ENCODE measurements at places on chromosomes 5 and 9.
A peak's percentile ranks its signal among the peaks of the same experiment; 100 is the strongest.

DNA sequence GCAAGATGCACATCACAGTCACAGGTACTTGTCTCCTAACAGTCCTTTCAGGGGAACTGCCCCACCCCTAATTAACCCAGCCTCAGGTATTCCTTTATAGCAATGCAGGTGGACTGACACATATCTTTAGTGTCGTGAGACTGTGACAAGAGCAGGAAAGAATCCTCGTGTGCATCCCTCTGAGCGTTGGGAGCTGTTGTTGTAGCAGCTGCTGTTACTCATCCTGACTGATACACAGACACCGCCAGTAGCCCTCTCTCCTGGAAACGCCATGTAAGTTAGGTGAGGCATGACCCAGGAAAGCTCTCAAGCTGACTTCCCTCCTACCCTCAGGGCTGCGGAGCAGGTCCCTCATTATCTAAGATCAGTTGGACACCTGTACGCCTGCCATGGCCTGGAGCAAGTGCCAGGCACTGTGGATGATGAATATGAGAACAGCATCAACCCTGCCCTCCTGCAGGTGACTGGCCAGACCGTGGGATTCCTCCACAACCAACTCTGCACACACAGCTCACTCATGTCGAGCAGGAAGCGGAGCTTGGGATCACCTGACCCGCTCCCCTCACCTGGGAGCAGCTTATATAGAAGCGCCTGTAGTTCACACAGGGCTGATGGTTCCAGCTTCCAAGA, 10.2 kb upstream of the LCN15 start:
- DNase-seq = no peak

DNA sequence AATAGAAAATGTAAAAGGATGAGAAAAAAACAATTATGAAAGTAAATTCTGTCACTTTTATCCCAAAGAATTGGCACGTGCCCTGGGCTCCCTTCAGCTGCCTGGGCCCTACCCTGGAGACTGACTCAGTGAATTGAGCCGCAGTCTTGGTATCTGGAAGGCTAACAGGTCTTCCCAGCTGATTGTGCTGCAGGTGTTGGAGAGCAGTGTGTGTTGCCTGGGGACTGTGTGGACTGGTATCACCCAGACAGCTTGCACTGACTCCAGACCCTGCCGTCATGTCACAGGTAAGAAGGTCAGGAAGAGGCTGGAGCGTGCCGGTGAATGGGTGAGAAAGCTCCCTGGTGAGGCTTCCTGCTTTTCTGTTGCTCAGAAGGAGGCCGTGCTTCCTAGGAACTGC, 83.3 kb downstream of the AOPEP start:
- DNase-seq = no peak

DNA sequence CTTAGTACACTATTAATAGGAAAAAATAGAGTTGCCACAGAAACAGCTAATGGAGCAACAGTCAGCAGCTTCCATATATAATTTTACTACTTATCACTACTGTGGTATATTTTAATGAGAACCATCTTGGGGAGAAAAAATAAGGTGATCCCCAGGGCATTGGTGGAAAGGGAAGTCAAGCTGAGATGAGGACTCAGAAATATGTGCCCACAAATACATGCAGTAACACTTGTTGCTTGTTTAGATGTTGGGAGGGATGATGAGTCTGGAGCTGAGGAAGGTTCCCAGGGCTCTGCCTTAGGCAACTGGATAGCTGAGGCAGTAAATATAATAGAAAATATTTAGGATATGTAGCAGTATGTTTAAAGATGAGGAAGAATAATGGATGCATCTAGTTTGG, 280.1 kb upstream of the PDE4D start:
- DNase-seq = no peak

- no peak for DNase-seq
Observed at GRCh38 chr9:128160603-128160987, 530 bp downstream of the BBLN start.

GRCh38 chr5:54450542-54450941, 5.0 kb upstream of the HSPB3 start:
- DNase-seq = no peak

DNA sequence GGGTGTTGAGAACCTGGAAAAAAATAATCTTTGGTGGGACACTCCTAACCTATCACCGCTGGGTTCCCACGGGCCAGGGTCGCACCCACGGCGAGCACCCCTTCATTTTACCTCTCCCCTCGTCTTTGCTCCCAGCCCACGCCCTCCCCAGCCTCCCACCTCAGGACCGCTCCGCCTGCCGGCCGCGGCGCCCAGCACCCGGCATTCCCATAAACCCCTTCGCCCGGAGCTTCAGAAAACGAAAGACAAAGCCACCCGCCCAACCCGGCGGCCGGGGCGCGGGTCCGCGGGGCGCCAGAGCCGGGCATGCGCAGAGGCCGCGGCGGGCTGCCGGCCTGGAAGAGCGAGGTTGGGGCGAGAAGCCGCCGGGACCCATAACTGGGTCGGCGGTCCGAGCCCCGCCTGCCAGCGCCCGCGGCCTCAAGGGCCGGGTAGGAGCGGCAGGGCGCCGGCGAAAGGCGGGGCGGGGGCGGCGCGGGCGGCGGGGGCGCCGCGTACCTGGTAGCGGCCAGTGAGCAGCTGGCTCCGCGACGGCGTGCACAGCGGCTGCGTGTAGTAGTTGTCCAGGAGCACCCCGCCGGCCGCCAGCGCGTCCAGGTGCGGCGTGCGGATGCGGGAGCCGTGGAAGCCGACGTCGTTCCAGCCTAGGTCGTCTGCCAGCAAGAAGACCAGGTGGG, 533 bp downstream of the ARSB start:
- peak; percentile 86 for DNase-seq

DNA sequence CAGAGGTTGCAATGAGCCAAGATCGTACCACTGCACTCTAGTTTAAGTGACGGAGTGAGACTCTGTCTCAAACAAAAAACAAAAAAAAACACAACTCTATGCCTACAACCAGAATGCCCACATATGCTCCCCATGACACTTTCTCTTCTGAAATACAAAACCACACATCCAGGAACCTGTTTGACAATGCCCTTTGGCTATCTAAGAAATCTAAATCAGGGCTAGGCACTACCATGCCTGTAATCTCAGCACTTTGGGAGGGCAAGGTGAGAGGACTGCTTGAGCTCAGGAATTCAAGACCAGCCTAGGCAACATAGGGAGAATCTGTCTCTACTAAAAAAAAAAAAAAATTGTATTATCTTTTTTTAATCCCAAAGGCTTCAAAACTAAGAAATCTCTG, 10.6 kb downstream of the AFF4 start:
- no peak for DNase-seq

- DNase-seq = no peak
Observed at GRCh38 chr5:41815663-41816229, 54.5 kb downstream of the OXCT1 start.

DNA sequence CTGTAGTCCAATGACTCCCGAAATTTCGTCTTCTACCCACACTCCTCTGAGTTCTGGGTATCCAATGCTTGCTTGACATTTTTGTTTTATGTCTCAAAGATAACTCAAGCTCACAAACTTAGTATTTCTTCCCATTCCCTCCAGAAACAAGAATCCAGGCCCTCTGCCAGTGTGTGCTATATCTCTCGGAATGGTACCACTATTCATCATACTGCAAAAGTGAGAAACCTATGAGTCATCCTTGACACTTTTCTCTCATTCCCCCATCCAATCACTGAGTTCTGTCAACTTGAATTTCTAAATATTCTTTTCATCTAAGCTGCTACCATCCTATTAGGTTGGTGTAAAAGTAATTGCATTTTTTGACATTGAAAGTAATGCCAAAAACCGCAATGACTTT, 9.8 kb downstream of the SLC12A2 start:
- no peak for DNase-seq

GRCh38 chr9:130924448-130924788, 14.6 kb downstream of the FIBCD1 start:
- no peak for DNase-seq

GRCh38 chr5:142821034-142821732, 51.0 kb downstream of the ARHGAP26 start:
- no peak for DNase-seq

- no peak for DNase-seq
Observed at GRCh38 chr5:139243425-139243970, 45.3 kb upstream of the SIL1 start.

- no peak for DNase-seq
Observed at GRCh38 chr9:5586391-5586802, 42.5 kb upstream of the RIC1 start.

DNA sequence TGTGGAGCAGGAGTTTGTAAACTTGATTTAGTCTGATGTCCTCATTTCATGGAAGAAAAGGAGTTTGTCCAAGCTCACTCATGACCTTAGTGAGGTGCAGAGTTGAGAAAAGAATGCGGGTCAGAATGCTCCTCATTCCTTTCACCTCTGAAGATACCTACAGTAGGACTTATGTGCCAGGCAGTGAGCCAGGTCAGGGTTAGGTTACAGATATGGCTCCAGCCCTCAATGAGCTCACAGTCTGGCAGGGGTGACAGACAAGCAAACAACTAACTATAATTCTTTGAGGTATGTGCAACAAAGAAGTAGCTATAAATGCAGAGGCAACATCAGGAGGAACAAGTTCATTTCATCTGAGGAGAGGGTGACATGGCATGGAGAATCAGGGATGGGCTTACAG, 102.5 kb downstream of the SPATA31D1 start:
- no peak for DNase-seq

DNA sequence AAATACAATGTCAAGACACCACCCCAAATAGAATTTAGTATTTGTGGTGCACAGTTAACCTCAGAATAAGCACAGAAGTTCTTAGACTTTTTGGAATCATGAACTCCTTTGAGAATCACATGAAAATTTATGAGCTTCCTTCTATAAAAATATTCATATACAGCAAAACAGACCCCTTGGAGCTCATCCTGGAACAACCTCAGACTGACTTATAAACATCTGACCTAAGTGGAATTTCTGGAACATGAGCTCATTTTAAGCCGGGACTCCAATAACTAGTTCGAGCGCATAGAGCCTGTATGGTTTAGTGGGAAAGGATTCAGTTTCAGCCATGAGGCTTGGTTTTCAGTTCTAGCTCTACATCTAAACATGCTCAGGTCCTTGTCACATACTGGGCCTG, 192.3 kb downstream of the DEPDC1B start:
- no peak for DNase-seq

DNA sequence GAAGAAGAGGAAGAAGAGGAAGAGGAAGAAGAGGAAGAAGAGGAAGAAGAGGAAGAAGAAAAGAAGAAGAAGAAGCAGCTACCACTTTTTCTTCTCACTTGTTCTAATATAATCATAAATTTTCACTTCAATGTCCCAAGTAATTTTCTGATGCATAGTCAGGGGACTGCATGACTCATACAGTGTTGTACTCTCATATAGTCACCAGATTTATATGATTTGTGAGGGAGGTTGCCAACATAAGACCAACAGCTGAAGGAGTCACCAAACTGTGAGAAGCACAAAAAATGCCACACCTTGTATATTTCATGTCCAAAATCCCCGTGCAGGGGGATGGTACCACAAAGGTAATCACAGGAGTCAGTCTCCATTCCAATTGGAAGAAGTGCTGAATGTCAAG, 32.7 kb upstream of the DMRTA1 start:
- DNase-seq = no peak

DNA sequence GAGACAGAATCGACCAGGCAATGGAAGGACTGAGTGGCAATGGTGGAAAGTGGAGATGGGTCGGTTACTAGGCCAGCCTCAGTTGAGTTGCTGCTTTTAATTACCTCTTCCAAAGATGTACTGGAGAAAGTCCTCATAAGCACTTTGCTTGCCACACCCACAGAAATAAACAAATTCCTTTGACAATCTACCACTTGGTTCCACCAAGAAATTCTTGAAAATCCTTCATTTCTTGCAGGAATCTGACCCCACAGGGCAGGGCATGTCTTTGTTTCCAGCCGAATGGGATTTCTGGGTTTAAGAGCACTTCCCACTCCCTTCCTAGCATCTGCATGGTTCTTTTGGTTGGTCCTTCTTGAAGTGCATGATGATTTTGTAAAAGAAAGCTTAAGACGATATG, 54.5 kb downstream of the ADAMTS12 start:
- no peak for DNase-seq

DNA sequence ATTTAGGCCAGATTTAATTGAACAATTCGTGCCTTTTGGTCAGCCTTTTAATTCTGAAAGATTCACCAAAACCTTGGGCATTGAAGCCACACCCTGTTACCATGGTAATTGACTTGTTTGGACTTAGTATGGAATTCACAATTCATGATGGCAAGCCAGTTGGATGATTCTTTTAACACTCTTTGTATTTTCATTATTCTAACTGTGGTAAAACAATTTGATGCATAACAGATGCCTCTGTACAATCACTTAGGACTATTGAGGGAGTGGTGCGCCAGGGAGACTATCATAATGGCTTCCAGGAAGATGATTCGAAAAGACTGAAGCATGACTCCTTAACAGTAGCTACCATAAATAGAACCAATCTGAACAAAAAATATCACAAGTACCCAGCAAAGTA, 381.1 kb upstream of the ADAMTS16 start:
- DNase-seq = no peak

GRCh38 chr5:159752622-159753275, 163.5 kb upstream of the ADRA1B start:
- DNase-seq = no peak

GRCh38 chr9:131318231-131319085, 28.9 kb downstream of the PLPP7 start:
- DNase-seq = no peak

GRCh38 chr5:113172231-113172826, 195.7 kb downstream of the DCP2 start:
- DNase-seq = no peak

DNA sequence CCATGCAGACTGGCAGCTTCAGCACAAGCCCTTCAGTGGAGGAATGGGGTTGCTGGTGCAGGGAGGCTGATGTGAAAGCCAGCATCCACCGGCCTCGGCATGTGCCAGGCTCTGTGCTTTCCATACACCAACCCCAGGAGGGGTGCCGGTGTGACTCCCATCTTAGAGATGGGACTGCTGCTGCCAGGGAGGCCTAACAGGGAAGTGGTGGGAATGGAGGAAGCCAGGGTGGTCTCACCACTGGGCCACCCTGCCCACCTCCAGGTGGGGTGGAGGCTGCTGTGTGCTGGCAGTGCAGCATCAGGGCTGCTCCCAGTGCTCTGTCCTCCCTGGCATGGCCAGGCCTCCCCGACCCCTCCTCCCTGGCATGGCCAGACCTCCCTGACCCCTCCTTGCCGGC, 32.8 kb upstream of the PITX1 start:
- DNase-seq = no peak

GRCh38 chr9:2216591-2216990, 201.4 kb downstream of the SMARCA2 start:
- no peak for DNase-seq
